Stimulated activated naive CD8-positive, alpha-beta T cell treated with anti-CD3 and anti-CD28 coated beads, Interleukin-15, Interleukin-2, amounts not matched to agents 100 U/mL and 50 U/mL, for 24 hours (primary cell): ENCODE measurements at places on chromosomes 2 and 18.

- no peak for DNase-seq
Measured at GRCh38 chr2:197600306-197600705, 75.1 kb downstream of the RFTN2 start.

GRCh38 chr2:78861546-78861945, 164.0 kb upstream of the REG3G start:
- no peak for DNase-seq

GRCh38 chr2:128157644-128158043, 66.6 kb downstream of the UGGT1 start:
- DNase-seq: no peak

GRCh38 chr2:34831096-34831495, 1232.0 kb upstream of the FAM98A start:
- DNase-seq: no peak

- DNase-seq: no peak
Measured at GRCh38 chr18:30652387-30652786, 390.2 kb downstream of the DSC3 start.

DNA sequence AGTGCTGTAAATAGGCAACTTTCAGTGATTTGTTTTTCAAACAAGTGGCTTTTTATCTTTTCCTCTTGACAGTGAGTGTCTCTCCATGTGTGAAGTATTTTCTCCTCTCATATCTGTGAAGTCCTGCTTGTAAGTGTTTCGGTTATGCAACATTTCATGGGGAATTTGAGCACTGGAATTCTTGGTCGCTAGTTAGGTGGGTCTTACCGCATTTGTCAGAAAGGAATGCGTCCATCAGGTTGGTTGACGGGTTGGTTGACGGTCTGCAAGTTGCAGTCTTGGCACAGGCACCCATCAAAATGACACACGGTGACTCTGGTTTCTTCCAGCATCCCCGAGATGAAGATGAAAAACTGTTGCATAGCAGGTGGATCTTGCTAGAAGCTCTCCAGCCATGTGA, 109.8 kb downstream of the AGAP1 start:
- no peak for DNase-seq

- DNase-seq: no peak
Measured at GRCh38 chr2:121360566-121361300, 75.7 kb upstream of the TFCP2L1 start.

GRCh38 chr2:128438586-128438985, 119.9 kb upstream of the HS6ST1 start:
- no peak for DNase-seq

GRCh38 chr2:119221609-119222008, 2.0 kb upstream of the STEAP3 start:
- DNase-seq: no peak
